NCI-H2081 treated with DMSO at 0.1 percent for 48 hours (cell line): ENCODE measurements at places on chromosomes 16 and 17.

- no peak for DNase-seq
These were observed 222.6 kb upstream of the CPHXL start for GRCh38 chr16:75948886-75949285.

DNA sequence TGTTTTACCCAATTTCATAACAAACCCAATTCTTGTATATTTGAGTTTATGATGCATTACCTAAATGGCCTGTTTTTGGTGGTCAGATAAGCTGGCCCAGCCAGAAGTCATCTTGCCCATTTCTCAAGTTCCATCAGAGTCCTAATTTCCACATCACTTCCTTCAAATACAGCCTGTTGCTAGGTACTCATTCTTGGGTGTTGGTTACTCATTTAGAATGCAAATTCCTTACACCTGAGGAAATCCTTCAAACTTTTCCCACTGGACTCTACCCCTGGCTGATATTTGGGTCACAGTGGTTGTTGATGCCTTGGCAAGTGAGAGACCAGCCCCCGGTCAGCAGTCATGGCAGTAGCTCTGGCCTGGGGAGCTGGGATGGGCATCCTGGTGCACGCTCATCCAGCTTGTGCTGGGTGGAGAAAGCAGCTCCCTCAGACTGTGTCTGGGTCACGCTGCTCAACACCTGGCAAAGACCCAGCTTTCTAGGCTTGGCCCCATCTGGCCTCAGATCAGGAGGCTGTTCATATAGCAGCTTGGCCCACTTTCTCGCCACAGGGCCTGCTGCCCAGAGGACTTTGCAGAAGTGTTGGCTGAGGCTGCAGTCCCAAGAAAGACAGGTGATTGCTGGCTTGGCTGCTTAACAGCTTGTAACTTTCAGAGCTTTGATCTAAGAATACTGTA lies 25.8 kb downstream of the WSB1 start:
- DNase-seq = no peak

- no peak for DNase-seq
These were observed 722.8 kb upstream of the SOX9 start for GRCh38 chr17:71398025-71398424.

- DNase-seq = no peak
These were observed 54.9 kb upstream of the CHMP6 start for GRCh38 chr17:80936723-80937122.

DNA sequence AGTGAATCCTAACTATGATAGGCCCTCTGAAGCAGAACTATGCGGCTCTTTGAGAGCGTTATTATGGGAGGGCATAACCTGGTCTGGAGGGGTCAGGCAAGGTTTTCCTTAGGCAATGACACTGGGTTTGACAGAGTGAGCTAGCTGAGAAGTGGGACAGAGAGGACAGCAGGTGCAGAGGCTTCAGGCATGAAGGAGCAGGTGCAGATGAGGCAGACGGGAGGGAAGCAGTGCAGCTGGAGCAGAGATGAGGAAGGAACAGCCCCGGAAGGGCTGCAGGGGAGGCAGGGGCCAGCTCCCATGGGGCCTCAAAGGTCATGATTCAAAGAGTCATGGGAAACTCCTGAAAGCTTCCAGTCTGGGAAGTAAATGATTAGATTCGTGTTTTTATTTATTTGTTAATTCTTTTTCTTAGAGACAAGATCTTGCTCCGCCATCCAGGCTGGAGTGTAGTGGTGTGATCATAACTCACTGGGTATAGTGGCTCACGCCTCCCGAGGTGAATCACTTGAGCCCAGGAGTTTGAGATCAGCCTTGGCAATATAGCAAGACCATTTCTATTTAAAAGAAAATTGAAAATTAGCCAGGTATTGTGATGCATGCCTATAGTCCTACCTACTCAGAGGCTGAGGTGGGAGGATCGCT lies 5.4 kb downstream of the MARCHF10 start:
- no peak for DNase-seq

GRCh38 chr17:72379516-72379915 lies 258.7 kb downstream of the SOX9 start:
- no peak for DNase-seq

- DNase-seq = no peak
These were observed 1.5 kb downstream of the ITGAL start for GRCh38 chr16:30474074-30474452.

DNA sequence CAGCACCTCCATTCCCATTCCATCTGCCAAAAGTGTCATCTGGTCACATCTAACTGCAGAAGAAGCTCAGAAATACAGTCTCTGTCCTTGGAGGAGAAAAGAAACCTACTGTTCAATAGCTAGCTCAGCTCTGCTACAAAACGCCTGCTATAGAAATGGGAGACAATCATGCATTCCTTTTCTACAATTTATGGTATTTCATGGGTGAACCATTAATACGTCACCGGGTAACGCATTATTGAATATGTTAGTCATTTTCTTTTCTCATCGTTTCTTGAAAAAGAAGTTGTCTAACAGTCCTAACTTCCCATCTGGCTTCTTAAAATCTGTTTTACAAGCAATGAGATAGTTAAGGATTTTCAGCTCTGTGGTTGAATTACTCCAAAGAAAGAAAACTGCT lies 496.7 kb upstream of the RBFOX1 start:
- no peak for DNase-seq

DNA sequence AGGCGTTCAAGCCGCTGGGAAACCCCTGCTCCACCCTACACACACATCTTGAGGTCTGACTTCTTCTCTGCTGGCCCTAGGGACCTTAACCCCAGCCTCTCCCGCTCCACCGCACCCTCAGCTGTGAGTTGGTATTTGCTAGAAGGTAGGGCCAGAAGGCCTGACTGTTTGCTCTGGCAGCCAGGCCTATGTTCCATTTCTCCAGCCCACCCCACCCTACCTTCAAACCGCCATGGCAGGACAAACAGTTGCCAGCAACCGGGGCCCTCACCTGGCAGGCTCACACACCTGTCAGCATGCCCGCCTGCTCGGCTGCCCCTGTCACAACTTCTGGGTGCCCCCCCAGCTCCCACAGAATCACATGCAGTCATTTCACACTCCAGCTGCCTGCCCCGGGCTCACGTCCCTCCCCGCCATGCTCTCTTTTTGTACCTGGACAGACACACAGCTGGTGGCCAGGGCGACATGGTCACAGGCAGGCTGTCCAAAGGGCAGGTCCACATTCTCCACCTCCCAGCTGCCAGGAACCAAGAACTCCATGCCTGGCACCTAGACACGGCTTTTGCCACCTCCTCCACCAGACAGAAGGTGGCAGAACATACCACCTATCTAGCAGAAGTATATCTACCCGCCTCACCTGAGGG lies 2.6 kb upstream of the ATP2A3 start:
- no peak for DNase-seq

- DNase-seq = no peak
These were observed 16.4 kb upstream of the CCL23 start for GRCh38 chr17:36034127-36034526.

- no peak for DNase-seq
These were observed 131.0 kb downstream of the MRTFB start for GRCh38 chr16:14202095-14202494.

DNA sequence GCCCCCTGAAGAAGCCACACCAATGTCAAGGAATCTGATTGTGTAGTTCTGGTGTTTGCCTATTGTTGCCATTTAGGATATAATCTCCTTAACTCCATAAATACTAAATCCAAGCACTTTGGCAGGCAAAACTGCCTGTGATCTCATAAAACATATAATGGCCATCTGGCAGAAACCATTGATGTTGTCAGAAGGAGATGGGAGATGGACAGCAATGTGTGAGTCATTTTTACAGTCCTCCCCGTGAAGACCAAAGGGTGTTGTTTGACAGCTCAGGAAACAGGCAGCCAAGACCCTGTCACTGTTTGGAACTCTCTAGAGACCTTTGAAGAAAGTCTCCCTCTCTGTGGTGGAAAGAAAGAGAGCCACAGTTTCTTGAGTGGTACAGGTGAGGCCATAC lies 454.1 kb downstream of the HS3ST3B1 start:
- no peak for DNase-seq

DNA sequence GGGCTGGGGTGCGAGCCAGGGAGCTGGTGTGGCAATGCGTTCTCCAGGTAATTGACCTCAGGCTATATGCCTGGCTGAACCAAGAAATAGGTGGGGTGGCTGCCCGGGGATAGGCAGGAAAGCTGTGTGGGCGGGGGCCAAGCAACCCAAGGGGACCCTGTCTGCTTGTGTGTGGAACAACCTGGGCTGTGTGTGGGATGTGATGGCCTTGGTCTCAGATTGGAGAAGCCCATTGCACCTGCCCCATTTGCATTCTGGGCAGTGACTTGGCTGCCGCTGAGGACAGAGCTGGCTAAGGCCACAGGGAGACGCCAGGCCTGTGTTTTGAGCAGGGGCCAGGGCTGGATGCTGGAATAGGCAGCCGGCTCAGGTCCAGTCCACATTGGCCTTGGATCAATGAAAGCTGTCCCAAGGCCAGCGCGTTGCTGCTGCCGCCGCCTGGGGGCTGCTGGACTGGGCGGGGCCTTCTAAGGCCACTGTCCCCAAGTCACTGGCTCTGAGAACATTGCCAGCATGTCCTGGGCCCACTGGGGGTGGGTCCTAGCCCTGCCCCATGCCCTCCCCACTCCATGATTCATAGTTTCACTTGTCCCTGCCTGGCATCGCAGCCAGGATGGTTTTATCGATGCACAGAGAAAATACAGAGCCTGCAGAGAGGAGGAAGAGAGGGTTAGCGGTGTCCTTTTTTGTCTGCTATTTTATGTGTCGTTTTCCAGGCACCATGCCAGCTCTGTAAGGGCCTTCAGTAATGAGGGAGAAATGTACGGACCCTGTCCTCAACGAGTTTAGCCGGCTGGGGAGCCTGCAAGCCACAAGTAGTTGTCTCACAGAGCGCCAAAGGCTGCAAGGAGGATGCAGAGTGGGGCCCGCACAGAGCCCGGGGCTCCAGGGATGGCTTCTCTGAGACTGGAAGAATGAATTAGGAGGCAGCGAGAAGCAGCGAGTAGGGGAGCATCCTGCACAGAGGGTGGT lies 43.9 kb downstream of the NKD1 start:
- no peak for DNase-seq

DNA sequence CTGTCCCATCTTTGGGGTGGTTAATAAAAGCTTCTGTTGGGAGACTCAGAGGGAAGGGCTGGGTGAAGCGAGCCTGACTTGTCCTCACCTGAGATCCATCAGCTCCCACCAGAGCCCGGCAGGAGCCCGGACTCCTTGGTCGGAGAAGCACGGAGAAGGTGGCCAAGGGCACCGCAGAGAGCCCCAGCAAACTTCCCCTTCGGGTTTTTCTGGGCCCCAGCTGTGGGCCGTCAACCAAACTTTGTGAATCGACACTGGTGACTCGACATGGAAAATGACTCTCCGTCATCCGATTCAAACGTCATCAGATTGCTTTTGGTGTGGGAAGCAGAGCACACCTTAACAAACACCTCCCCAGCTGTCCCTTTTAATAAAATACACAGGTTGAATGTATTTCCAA lies 21.4 kb downstream of the ENPP7 start:
- no peak for DNase-seq

GRCh38 chr17:47197821-47198220 lies 8.7 kb upstream of the CDC27 start:
- no peak for DNase-seq

DNA sequence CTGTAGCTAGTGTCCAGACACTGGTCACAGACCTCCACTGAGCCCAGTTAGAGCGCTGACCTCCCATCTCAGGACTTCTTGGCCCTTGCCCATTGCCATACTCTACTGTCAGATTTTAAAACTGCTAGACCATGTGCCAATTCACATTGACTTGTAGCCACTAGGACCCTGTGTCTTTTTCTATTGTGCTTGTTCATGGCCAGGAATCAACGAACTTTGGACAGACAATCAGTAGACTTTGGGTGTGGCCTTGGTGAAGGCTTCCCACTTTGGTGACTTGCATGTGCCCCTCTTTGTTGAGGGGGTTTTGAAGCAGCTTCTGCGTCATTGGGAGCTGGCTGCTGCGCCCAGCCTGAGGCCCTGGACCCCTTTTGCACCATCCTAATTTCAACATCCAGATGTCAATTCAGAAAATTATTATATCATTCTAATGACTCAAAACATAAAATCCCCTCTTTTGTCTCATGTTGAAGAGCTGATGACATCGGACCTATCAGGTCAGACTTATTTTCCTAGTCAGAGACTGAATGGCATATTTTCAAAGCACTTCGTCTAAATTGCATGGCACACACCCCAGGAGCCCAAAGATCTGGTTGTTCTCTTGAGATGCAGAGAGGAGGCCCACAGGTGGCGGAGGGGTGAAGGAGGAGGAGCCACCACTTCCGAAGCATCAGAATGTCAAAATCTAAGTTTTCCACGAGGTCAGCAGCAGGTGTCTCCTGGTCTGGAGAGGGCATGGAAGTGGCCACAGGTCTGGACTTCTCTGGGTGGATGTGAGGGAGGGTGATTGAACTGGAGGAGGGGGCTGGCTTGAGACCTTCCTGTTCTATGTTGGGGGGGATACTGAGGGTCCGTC lies 93.4 kb upstream of the CBX4 start:
- DNase-seq = no peak

DNA sequence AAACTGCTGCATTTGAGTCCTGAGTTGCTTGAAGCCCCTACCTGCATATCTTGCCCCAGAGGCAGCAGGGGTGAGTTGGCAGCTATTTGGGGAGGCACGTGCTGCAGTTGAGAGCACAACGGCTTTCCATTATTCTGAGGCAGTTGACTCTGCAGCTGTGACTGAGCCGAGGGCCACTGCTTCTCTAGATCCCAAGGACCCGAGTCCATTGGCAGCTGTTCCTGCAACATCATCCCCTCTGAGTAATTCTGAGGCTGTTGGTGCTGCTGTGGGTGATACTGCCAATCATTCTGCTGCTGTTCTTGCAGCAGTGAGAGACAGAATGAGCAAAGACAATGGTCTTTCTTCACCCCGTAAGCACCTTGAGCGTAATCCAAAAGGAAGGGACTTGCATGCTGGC lies 12.7 kb downstream of the TERF2IP start:
- DNase-seq = no peak

DNA sequence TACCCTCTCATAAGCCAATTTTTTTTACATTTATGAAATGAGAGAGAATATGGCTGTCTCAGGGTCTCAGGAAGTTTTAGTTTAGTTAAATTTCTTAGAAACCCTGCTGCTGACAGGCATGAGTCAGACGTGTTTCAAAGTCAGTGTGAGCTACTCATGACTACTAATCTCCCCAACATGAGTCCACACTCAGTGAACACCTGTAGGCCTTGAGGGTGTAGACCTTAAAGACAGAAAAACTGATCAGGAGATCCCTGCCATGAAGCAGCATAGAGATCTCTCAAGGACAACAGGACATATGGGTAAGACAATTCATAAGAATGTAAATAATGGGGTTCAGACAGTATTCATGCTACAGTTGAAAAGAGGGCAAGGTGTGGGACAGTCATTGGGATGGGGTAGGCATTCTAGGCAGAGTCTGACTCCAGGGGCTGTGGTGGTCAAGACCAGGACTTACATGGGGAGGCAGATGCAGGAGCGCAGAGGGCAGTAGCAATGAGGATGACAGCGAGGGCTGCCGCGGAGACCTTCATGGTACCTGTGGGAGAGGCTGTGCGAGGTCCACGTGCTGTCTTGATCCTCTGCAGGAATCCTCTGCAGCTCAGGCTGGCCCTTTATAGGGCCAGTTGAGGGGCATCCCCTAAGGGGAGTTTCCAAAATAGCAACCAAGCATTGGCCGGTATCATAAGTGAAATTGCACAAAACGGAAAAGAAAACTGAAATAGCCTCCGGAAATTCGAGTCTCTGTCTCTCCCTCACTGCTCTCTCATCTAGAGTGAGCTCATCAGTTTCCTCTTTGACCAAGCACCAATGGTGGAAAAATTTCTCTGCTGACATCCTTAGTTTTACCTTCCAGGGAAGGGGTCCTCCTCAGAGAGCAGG lies at the start of gene CCL5:
TSS of gene CCL5 (minus strand) at position 588 of the 882 bp plus-strand sequence.
- no peak for DNase-seq
